Sigmoid colon (tissue), 7 donors: ENCODE measurements at places on chromosomes 2 and 18. TPM values are rescaled to one million over a fixed set of nuclear protein-coding genes. Genes with fewer than 3 reads are reported as not detected.

GRCh38 chr2:109676346-109676902 lies 62.3 kb downstream of the SOWAHC start:
- DNase-seq, result no peak

DNA sequence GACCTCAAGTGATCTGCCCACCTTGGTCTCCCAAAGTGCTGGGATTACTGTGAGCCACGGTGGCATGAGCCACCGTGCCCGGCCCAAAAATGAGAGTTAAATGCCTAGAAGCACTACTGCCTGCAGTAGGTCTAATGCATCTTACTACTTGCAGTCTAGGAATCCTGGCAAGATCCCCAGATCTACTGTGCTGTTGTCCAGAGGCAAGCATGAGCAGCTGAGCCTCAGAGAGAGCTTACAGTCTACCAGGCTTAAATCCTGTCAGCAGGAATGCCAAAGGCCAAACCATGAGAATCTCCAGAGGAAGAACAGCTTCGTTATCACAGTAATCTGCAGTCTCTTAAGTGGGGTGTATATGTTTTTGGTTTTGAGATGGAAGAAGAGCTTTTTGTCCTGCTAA lies 54.4 kb downstream of the XRCC5 start:
- no peak for DNase-seq

GRCh38 chr2:205637320-205637602 lies 45.0 kb upstream of the NRP2 start:
- no peak for DNase-seq

GRCh38 chr18:73669297-73669696 lies 478.3 kb downstream of the FBXO15 start:
- DNase-seq, result no peak

DNA sequence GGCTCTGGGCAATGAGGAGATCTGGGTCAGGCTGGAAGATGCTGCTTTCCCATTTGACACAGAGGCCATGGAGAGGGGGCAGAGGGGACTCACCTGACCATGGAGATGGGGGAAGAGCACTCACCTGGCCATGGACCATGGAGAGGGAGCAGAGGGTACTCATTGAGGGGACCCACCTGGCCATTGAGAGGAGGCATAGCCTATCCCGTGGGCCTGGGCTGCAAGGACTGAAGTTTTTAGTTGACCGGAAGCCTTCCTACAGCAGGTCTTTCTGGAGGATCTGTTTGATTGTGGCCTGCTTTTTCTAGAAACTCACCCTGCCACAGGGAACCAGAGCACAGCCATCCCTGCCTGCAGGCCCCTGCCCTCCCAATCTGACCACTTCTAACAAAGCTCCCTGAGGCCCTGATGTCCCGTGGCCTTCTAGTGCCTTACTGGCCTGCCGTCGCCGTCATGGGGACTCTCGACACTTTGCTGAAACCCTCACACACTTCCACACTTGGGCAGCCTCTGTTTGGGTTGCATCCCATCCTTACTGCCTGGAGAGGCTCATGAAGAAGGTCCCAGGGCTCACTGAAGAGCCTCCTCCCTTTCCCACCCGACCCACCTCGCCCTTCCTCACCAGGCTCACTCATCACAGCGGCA lies 5.1 kb upstream of the PROM2 start:
- DNase-seq, result no peak

DNA sequence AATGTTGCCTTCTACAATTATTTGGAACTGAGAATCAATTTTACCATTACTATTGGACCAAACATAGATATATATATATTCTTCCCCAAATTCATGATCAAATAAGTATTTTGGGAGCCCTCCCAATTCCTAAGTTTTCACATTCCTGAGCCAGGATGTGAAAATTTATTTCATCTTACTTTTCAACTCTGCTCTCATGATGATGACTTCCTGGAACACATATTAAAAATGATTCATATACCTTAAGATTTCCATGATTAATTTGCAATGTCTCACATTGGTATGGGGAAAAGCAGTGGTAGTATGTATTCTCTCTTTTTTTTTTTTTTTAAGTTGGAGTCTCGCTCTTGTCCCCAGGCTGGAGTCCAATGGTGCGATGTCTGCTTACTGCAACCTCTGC lies 596.1 kb upstream of the ZEB2 start:
- DNase-seq, result no peak

DNA sequence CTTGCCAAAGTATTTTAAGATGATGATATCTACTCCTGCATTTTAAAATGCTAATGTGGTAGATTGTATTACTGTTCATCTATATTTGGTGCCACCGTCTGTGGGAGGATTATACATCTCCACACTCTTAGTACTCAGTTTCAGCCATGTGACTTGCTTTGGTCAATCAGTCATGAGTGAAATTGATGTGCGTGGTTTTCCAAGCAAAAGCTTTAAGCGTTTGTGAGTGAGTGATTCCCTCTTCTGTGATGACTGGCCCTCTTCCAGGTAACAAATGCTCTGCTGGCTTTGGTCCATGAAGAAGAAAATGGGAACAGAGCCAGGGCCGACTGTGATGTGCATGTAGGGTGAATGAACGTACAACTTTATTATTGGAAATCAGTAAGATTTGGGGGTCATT lies 330.4 kb downstream of the LPIN1 start:
- DNase-seq, result no peak

The SP140L gene
- total RNA-seq, result 4.3 TPM

The IL1R1 gene
- 41.0 TPM for total RNA-seq
